ENCODE measurements at places on chromosomes 13 and 19. TPM values are rescaled to one million over a fixed set of nuclear protein-coding genes. Genes with fewer than 3 reads are reported as not detected.

Gene HIPK4
- total RNA-seq, result under 0.01 TPM

Gene KCTD12
- total RNA-seq, result 85.2 TPM

Gene FAM83E
- total RNA-seq, result under 0.01 TPM

Gene CNFN
- 0.37 TPM for total RNA-seq

Gene PNMA8B
- 0.78 TPM for total RNA-seq

Gene DUS3L
- total RNA-seq, result 44.4 TPM

Gene ZNF90
- total RNA-seq, result 2.9 TPM

All from subcutaneous preadipocyte (primary cell).